ENCODE measurements at places on chromosomes 5 and 9.

DNA sequence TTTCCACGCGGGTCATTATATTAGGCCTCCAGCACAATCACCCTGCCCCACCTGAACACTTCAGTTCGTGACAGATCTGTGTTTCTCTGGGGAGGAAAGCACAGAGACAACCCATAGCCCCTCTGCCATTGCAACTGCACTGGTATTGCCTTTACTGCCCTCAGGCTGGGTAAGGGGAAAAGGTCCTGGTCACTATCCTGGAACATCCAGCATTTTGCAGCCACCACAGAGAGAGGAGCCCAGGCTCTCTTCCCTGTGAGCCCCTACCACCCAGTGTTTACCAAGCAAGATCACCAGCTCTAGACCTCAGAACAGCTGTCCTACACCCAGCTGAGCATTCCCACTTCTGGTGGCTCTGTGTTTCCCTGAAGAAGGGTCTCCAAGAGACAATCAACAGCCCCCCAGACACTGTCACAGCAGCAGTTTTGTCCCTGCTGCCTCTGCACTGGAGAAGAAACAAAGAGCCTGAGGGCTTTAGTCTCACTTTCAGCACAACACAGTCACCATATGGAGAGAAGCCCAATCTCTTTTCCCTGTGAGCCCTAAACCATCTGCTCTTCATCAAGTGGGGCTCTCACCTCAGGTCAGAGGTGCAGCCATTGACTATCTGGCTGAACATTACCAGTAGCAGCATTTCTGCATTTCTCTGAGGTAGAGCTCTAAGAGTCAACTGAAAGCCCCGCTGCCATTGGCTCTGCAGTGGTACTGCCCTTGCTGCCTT lies 655.2 kb upstream of the FAM174A start:
- DNase-seq = no peak

DNA sequence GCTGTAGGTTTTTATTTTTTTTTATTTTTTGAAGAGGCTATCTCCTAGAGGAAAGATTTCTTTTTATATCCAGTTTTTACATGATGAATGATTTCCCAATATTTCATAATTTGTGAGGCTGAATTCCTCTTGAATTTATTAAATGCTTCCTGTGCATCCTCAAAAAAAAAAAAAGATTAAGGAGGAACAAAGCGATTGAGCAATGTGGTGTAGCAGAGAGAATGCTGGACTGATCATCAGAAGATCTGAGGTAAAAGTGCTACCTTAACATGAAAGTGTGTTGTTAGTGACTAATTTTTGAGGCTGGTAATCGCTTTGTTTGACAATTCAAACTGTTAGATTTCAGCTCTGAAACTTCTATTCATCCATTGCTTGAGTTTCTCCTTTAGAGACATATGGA lies 125.1 kb downstream of the ESM1 start:
- DNase-seq = peak; percentile 45

DNA sequence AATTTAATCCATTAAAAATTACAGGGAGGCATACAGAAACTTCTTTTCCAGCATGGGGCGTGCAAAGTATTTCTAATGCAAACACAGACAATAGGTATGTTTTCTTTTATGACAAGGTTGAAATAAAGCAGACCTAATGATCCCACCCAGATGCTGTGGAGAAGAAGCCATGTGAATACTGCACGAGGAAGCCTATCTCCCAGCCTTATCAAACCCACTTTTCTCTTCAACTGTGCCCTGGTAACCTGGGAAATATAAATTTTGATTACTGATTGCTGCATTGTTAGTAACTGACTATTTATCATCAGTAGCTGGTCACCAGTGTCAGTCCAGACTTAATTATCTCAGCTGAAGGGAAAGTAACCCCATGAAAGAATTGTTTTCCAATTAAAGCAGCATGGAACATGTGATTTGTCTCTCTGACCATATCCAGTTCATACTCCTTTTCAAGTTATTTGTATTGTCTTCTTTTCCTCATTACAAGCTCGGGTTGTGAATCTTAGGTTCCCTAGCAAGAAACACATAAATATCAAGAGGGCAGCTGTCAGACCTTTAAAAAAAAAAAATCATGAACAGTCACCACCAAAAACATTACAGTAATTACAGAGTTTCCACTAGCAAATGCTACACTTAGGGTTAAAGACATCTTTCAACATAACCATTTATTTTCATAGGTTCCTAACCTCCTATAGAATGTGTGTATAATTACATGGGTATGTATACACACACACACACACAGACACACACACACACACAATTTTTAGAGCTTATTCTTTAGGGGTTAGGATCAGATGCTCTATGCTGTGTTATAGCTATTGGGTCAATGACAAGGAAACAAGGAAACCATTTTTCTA lies 50.3 kb downstream of the SEMA6A start:
- no peak for DNase-seq

DNA sequence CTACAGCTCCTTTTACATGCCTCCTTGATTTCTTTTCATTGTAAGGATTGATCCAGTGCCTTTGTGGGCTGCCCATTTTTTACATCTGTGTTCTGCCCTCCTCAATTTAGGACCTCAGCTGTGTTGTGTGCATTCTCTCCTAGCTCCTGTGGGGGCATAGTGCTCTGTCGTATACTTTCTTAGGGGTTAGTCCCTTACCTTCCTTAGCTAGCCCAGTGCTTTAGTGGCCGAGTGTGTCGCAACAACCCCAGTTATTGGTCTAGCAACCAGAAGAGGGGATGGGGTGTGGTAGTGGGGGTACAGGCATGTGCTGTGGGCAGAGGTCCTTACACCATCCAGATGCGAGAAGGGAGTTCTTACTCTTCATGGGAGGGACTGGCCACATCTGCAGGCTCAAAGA lies 12.1 kb downstream of the MTRR start:
- DNase-seq = no peak

GRCh38 chr5:37900692-37901091 lies 60.9 kb upstream of the GDNF start:
- DNase-seq = peak; percentile 68

GRCh38 chr9:121505903-121506735 lies 6.5 kb upstream of the GGTA1 start:
- DNase-seq = no peak

DNA sequence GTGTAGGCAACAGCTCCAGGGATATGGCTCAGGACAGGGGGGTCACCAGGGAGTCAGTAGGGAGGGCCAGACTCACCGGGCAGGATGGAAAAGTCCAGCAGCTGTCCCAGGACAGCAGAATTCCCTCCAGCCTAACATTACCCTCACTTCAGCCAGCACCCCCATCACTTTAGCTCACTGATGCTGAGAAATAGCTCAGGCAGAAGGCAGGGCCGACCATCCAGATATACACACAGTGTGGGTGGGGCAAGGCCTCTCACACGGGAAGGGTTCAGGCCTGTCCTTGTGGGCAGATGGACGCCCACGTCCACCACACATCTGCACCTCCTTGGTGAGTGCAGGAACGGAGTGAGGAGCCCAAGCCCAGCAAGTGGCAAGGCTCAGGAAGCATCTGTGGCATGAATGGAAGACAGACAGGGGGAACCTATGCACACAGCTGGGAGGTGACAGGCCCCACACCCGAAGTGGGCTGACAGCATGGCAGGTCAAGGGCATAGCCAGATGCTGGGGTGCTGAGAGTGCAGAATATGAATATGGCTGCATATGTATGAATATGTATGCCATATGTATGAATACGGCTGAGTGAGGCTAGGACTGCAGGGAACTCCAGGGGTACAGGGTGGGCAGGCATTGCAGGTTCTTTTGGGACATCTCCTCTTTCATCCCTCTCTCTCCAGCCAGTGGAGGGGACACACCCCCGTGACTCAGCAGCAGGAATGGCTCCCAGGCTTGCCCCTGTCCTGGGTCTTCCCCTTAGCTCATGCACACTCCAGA lies 17.0 kb downstream of the BICD2 start:
- DNase-seq = peak; percentile 64

DNA sequence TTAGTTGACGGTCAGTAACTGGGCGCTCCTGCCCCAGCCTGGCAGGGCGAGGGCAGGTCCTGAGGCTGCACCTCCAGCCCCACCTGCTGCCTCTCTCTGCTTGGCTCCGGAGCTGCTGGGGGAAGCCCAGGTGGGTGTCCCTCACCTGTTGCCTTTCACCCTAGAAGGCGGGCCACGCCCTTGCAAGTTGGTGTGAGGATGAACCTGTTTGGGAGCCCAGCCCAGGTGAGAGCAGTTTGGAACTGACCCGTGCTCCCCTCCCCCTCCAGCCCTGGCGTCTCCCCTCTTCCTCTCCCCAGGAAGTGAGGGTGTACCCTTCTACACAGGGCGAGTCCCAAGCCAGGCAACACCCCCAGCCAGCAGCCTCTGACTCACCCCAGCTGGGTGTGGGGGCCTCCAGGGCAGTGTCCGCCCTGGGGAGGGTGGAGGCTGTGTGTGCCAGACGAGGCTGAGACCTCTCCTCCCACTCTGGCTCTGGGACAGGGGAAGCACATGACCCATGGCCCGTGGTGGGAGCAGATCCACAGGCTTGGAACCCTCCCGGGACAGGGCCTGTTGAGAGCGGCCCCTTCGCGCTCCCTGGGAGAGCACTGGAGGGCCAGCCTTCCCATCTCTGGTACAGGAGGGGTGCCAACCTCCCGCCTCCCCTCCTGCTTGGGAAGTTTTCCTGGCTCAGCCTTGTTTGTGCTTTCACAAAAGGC lies 10.4 kb downstream of the LRRC8A start:
- peak; percentile 97 for DNase-seq

DNA sequence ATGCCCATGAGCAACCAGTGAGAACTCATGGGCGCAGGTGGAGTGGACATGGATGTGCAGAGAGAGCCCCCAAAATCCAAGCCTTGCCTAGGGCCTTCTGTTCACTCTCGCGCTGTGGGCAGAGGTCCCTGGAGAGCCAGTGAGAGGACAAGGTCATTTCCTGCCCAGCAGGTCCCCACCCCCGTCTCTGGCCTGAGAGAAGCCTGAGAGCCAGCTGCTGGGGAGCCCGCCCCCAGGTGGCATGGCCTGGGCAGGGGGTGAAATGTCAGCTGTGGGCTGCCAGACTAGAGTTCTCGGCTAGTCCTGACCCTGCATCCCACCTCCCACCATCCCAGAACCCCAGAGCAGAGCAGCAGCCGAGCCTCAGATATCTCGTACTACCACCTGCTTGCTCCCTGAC lies 85.3 kb downstream of the BARX1 start:
- DNase-seq = no peak

DNA sequence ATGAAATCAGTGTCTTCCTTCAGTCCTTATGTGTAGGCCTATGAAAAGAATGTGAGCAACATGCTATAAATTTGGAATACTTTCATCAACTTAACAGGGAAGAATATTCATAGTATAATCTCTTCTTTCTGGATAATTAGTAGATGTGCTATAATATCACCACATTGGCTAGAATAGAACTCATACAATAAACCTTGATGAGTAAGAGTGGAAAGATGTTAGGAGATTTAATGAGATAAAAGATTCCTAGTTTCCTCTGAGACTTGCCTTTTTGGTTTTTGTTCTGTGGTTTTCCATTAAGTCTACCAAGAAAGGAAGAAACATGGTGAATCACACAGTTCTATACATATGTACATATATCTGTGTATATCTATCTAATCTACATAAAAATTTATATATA lies 301.8 kb upstream of the PRR16 start:
- DNase-seq = no peak

DNA sequence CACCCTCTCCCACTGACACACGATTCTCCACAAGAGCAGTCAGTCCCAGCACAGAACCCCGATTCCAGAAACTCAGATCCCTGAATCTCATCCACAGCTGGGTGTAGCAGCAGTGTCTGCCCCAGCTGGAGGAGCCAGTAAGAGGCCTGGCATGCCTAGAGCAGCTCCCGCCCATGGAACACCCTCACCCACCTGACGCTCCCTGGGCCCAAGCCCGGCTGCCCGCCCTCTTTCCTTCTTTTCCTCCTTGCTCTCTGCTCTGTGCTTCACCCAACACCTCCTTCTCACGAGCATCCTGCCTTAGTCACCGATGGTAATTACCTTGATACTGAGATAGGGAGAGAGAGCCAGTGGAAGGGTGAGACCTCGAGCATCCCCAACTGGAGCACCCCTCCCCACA lies 8.7 kb downstream of the PCDH1 start:
- no peak for DNase-seq

DNA sequence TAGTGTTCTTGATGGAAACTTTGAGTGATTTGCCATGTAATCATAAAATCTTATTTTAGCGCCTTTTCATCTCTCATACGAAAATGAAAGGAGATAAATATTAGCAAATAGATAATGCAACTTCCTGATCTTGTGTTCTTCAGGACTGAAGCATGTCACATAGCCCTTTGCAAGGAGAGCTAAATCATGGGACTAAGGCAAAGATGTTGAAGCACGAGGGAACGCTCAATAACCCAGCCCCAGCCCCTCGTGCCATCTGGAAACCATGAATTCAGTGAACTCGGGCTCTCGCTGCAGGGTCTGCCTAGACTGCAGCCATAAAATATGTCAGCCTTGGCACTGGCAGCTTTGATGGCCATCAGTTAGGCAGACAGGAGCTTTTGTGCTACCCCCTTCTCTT lies 58.2 kb downstream of the F2RL2 start:
- DNase-seq = no peak

DNA sequence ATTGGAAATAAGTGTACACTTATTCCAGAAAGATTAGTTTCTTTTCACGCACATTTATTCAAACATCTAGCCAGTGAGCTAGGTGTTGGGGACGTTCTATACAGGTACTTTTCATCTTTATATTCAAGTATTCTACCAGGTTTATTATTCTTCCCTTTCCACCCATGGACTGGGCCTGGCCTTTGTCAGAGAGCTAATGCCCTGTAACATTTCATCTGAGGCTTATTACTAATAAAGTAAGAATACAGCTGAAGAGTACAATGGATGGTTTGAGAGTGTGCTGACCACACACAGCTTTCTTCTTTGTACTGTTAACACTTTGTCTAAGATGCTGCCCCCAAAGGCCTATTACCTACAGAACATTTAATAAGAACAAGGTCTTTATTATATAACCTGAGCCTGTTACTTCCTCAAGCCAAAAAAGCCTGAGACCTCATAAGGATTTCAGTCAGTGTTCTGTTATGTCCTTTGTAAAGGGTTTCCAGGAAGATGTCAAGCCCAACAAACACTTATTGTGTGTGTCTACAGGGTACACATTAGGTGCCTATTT lies 93.5 kb downstream of the ZNF608 start:
- DNase-seq = no peak

DNA sequence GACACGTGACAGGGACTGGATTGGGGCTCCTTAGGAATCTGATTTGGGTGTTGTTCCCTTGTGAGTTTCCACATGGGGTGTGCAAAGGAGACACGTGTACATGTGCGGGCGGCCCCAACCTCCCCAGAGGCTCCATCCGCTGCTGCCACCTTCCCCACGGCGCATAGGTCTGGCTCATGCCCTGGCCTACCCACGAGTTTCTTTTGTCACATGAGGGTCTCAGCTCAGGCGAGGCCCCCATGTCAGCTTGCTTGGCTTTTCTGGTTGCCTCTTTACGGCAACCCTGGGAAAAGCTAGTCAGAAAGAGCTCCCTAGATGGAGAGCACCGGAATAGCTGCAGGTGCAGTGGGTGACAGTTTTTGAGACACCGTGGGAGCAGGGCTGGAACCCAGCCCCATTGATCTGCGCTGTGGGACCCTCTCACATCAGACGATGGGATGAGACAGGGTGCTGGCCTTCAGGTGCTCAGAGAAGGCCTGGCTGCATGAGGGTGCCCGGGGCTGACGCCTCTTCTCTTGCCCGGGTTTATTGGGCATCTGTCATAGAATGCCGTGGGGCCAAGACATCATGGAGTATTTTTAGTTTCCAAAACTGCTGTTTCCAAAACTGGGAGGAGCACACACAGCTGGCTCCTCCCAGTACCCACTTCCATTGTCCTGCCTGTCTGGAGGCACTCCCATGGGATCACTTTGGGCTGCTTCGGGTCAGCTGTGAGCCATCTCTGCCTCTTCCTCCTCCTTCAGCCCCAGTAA lies 107.8 kb downstream of the WNK2 start:
- peak; percentile 8 for DNase-seq
